ENCODE measurements at places on chromosomes 16 and 17.
A peak's percentile ranks its signal among the peaks of the same experiment; 100 is the strongest.

- no peak for DNase-seq
Measured at GRCh38 chr17:6011206-6011605, 59.0 kb upstream of the WSCD1 start.

GRCh38 chr17:43545383-43545632, 832 bp downstream of the ETV4 start:
- no peak for DNase-seq

- no peak for DNase-seq
Measured at GRCh38 chr17:50204431-50204830, 3.0 kb upstream of the COL1A1 start.

DNA sequence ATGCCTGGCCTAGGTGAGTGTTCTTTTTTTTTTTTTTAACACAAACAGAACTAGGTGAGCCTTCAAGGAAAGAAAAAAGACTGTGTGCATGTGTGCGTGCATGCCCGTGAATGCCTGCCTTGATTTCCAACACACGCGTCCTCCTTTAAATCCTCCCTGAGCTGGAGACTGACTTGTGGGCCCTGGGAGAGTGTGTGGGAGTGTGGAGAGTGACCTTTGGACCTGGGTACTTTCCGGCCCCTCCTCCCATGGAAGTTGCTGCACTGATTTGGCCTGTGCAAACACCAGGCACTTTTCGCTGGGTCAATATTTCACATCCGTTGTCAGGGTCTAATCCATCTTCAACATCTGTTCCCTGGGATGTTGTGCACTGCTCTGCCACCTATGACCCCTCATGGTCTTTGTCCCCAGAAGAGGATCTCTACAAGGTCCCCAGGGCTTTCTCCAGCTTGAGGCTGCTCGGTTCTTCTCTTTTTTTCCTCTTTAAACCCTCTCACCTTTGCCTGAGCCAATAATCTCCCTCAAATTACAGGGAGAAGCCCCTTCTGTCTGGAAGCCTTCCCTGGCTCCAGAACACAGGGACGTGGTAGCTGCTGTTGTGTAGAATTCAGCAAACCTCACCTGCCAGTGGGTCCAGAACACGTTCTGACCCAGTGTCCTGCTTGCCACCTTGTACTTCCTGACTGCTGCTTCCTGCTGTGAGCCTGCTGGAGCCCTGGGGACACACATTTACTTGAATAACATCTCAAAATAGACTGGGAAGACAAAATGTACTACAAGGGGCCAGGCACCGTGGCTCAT, 20.8 kb upstream of the ATP5MC1 start:
- no peak for DNase-seq

DNA sequence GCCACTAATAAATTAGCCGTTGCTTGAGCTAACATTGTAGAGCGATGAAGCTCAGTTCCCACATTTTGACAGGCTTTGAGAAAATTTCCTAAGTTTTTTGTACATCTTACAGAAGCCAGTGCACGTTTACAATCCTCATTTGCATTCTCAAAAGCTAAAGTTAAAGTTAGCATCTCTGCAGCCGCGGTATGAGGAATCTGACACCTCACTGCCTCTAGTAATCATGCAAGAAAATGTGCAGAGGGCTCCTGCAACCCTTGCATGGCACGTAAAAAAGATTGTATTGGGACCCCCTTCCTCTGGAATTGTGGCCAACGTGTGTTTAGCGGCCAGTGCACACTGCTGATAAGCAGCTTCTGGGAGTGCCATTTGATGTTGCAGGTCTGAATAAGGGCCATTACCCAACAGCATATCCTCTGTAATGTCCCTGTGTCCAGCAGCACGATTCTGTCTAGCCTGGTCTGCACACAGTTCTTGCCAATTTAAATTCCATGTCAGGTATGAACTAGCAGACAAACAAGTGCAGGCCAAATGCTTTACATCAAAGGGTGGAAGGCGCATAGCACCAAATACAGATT, 12.4 kb upstream of the ZNF689 start:
- no peak for DNase-seq

- DNase-seq = no peak
Measured at GRCh38 chr17:64343833-64344637, 46.6 kb downstream of the PECAM1 start.

- no peak for DNase-seq
Measured at GRCh38 chr17:59680314-59680713, 26.9 kb downstream of the PTRH2 start.

- DNase-seq = peak; percentile 14
Measured at GRCh38 chr16:49350265-49351095, 23.1 kb upstream of the C16orf78 start.

- DNase-seq = no peak
Measured at GRCh38 chr16:22692916-22693637, 120.9 kb upstream of the HS3ST2 start.

GRCh38 chr16:12147681-12148080, 171.1 kb downstream of the SNX29 start:
- DNase-seq = no peak

- DNase-seq = no peak
Measured at GRCh38 chr16:10850478-10850850, 26.5 kb upstream of the CIITA start.

GRCh38 chr17:4476017-4476416, 22.7 kb upstream of the SPNS2 start:
- DNase-seq = no peak

DNA sequence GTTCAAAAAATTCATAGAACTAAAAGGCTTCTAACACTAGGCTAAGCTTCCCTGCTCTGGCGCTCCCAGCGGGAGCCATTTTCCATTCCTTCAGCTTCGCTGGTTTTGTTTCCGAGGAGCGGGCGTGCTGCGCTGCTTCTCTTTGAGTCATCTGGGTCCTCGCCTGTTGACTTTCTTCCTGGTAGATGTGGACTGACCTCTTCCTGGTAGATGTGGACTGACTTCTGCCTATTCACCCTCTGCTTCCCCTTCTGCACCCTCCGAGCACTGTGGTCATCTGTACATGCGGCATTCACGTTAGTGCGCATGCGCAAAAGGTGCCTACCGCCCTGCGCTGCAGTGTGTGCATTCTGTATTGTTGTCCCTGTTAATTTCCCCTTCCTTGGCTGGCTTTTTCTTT, 40.8 kb upstream of the SEC14L1 start:
- DNase-seq = no peak

GRCh38 chr17:14854691-14855090, 410.4 kb downstream of the PMP22 start:
- DNase-seq = no peak

DNA sequence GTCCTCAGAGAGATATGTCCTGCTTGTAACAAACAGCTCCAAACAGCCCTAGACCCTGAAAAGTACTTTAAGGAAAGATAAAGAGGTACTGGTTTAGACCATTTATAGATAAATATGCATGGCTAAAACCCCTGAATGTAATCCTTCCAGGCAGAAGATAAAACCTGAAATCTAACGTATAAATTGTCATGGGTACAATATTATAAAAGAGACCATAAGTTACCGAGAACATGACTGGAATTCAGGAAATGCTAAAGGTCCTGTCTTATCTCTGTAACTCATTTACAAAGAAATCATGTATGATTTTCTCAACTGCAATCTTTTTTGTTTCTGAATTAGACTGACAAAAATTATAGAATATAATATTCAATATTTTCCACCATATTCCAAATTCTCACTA, 9.2 kb upstream of the KANSL1 start:
- no peak for DNase-seq

DNA sequence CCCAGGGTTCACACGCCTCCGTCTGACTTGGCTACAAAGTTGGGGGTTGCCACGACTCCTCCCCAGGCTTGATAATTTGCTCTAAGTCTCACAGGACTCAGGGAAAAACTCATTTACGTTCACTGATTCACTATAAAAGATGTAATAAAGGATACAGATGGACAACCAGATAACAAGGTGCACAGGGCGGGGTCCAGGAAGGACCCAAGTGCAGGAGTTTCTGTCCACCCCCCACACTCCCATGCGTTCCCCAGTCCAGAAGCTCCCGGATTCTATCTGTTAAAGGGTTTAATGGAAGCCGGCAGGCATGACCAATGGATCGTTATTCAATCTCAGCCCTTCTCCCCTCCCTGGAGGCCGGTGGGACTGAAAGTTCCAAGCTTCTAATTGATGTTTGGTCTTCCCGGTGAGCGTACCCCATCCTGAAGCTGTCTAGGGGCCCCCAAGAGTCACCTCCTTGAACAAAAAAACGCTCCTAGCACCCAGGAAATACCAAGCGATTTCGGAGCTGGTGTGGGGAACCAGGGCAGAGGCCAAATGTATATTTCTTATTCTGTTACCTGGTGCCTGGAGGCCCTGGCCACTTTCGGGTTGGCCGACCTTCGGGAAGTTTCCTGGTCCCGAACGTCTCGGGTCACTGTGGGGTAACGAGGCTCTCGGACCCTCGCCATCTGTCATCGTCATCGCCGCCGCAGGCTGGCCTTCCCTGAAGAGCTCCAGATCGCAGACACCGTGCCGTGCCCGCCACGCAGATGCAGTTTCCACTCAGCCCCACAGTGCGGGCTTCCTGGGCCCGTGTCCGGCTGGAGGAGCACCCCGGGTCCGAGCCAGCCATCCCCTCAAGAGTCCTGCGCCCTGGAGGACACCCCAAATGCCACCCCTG, 13.5 kb upstream of the METRNL start:
- DNase-seq = no peak

- DNase-seq = no peak
Measured at GRCh38 chr16:12317856-12318537, 341.5 kb downstream of the SNX29 start.

DNA sequence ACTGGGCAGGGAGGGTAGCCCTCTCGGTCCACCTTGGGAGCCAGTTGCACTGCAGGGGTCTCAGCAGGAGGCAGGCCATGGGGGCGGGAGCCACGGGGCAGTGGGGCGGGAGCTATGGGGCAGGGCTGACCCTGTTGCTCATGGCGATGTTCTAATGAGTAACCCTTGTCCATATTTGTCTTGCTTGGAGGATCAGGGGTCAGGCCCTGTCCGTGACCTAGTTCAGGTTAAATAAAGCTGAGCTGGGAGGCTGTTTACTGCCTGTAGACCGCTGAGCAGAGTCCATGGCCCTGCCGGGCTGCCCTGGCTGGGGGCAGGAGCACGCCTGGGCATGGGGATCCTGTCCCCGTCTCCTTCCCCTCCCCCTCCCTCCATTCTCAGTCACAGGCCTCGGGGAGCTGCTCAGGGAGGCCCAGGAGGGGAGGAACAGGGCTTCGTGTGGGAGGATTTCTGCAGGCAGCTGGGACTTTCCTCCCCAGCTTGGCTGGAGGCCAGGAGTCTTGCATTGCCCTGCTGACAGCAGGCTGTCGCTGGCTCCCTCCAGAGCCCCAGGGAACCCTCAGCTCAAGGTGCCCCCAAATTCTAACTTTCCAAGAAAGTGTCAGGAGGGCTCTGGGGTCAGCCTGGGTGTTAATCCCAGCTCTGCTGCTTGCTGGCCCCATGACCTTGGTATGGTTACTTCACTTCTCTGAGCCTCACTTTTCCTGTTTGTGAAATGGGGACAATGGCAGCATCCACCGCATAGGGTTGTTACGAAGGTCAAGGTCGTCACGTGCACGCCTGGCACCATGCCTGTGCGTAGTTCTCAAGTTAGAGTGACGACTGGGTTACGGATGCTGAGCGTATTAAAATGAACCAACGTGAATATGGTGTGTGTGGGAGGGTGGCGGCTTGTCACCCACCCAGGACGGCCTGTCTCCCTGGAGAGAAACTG, 6.1 kb upstream of the SERPINF2 start:
- no peak for DNase-seq

- no peak for DNase-seq
Measured at GRCh38 chr16:13780406-13781168, 139.4 kb upstream of the ERCC4 start.

- DNase-seq = no peak
Measured at GRCh38 chr17:9821921-9822320, at the start of gene GSG1L2. Gene GSG1L2, minus strand, starts transcription at chr17:9822079. Its CDS starts 8 bp downstream, at chr17:9822071.

- DNase-seq = no peak
Measured at GRCh38 chr17:82399041-82399441, 19.1 kb upstream of the HEXD start.

- DNase-seq = no peak
Measured at GRCh38 chr16:55478827-55479429, at the start of gene MMP2. Gene MMP2, plus strand, starts transcription at chr16:55479198. Its CDS starts 282 bp downstream, at chr16:55479480.

DNA sequence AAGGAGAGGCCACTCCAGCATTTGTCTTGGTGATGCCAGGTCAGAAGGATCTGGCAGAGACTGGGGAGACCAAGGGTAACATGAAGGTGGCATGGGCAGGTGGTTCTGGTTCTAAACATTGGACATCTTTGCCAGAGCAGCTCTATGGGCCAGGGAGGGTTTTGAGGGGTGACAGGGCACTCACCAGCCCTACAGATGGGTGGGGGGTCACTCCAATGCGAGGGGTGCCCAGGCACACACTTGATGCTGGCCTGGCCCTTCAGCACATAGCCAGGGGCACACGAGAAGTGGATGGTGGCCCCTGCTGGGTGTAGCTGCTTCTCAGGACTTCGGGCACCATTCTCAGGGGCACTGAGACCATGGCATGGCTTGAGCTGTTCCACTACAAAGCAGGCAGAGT, 5.5 kb upstream of the PHF12 start:
- no peak for DNase-seq

GRCh38 chr16:78563905-78564304, 464.5 kb downstream of the WWOX start:
- DNase-seq = no peak

DNA sequence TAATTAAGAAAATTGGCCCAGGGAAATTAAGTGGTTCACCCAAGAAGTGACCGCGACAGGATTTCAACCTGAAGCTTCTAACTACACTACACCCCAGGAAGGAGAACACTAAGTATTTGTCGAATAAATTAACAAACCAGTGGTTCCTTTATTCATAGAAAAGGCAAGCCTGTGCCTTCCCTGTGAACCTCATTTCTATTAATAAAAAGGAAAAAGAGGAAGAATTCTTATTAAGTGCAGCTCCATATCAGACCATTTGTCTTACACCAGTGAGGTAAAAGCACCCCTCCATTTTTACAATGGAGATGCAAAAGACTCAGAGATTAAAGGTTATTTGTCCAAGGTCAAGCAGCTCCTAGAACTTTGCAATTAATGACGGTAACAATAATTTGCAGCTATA, 1.7 kb downstream of the COPS3 start:
- DNase-seq = no peak

GRCh38 chr16:27414788-27415431, 12.9 kb downstream of the IL21R start:
- no peak for DNase-seq

DNA sequence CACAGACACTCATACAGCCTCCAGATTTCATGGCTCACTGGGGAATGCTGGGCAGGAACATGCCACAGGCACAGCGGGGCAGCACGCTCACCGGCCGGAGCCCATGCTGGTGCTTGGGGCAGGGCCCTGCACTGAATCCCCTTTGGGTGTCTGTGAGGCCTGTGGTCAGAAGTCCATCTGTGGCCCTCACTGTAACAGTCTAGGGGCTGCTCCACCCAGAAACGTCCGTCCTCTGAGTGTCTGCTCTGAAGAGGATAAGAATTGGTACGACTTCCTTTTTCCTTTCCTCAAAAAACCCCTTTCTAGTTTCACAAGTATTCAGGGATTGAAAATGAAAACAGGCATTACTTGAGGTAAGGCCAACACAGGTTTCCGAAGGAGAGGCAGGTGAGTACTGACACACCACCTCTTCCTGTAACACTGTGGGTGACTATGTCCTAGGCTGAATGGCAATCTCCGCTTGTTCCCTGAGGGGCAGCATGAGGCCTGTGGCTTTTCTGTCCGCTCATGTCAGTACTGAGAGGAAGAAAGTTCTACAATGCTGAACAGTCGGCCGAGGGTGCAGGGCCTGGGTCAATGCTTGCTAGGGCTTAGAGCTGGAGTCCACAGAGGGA, 42.5 kb downstream of the TMEM11 start:
- DNase-seq = no peak

Data from stimulated activated CD8-positive, alpha-beta memory T cell treated with anti-CD3 and anti-CD28 coated beads, Interleukin-12 subunit alpha, Interleukin-12 subunit beta, amount 100 ng/mL, for 1 hour (primary cell).